ENCODE measurements at places on chromosomes 1 and 21.

- DNase-seq, result no peak
Observed at GRCh38 chr1:31289021-31289420, 7.6 kb downstream of the SNRNP40 start.

GRCh38 chr1:67594764-67595163 is 90.2 kb upstream of the GADD45A start:
- DNase-seq, result no peak

- no peak for DNase-seq
Observed at GRCh38 chr1:154969860-154970452, 591 bp downstream of the SHC1 start.

DNA sequence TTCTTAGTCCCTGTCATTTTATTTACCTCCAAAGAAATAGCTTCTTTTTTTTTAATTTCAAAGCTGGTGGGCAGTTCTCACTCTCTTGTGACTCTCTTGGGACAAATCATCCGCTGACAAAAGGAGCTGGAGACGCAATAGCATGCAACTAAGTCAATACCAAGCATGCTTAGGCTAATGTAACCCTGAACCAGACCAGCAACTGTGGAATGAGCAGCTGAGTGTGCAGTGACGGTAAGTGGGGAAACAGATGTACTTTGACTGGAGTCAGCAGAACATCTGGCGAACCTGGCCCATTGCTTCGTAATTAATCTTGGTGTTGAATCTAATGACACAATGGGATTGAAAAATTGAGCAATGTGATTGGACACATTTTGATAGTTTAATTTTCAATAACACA is 280.7 kb upstream of the PLXNA2 start:
- DNase-seq, result no peak

GRCh38 chr1:77421504-77422233 is 139.8 kb downstream of the AK5 start:
- DNase-seq, result no peak

DNA sequence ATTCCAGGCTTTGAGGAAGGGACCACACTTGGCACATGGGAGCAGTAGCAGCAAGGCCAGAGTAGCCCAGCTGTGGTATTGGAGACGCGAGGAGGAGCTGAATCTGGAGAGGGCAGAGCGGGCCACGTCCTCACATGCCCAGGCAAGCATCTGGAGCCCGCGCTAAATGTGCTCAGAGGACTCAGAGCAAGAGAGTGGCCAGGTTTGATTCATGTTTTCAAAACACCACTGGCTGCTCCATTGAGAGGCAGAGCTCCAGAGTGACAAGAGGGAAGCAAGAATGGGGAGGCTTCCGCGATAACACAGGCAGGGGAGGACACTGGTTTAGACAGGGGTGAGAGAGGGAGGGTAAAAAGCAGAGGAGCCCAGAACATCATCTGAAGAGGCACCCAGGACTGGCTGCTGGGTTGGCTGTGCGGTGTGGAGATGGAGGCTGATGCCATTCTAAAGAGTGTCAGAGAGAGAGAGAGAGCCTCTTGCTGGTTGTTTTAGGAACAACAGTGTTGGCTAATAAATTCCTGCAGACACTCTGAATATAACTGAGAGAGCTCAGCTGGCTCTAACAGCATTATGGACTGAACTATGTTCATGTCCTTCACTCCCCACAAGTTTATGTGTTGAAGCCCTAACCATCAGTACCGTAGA is 32.3 kb downstream of the RCAN1 start:
- DNase-seq, result peak; percentile 70

DNA sequence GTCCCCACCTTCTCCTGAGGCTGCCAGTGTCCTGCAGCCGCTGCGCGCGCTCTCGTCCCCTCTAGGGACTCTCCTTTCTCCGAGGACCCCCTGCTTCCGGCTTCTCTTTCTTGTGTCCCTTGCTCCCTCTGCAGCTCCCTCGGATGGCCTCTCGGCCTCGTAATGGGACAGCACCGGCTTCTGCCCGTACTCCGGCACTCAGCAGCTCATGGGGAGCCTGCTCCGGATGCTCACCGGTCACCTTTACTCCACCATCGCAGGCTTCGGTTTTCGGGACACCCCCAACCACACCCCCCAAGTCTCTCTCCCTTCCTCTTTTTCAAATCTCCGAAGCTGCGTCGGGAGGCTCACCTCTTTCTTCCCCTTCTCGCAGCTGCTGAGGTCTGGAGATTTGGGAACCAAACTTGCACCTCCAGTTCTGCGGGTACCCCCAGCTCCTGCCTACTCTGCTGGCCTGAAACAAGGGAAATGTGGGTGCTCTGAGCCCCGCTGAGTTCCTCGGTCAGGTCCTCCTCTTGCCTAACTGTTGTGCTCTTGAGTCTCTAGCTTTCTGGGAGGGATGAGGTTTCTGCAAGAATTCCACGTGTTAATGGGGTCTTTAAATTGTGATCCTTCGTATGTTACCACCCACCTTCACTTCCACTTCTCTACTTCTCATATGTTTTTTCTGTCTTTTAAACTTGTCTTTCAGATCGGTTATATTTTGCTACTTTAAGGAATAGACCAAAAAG is 930 bp downstream of the CDC14A start:
- DNase-seq, result peak; percentile 24

GRCh38 chr1:206098242-206098919 is 18.8 kb downstream of the AVPR1B start:
- DNase-seq, result peak; percentile 49

DNA sequence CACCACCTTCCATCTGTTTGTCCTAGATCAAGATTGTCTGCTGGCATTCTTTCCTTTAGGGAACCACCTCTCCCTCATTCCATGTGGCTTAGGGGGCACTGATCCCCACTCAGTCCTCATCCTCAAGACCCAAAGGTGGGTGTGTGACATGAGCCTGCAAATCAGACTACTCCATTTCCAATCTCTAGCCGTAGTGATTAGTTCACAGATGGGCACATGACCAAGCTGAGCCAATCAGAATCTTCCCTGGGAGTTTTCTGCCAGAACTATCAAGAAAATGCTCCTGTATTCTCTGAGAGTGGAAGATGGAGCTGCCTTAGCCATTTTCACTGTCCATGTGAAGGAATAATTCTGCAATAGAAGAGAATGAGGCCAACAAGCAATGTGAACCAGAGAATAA is 19.3 kb upstream of the PTPRF start:
- no peak for DNase-seq

- no peak for DNase-seq
Observed at GRCh38 chr1:201602413-201603265, 63.7 kb downstream of the NAV1 start.

DNA sequence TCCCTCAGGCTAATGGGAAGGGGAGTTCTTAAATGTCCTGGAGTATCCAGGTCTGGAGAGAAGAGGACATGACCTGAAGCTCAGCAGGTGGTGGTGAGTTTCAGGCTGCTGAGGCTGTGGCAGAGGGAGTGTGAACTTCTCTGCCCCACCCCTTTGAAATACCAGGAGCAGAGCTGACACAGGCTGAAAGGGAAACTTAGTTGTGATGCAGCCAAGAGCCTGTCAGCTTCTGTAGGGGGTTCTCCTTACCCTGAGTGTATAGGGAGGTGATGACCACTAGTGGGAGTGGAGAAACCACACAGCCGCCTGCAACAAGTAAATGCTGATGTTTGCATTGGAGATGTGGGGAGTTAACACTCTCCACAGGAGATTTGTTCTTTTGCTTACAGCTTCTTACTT is 152.3 kb downstream of the FCRL5 start:
- DNase-seq, result peak; percentile 67
